Fibroblast of skin of right biceps (primary cell): ENCODE measurements at places on chromosomes 1 and 21.

DNA sequence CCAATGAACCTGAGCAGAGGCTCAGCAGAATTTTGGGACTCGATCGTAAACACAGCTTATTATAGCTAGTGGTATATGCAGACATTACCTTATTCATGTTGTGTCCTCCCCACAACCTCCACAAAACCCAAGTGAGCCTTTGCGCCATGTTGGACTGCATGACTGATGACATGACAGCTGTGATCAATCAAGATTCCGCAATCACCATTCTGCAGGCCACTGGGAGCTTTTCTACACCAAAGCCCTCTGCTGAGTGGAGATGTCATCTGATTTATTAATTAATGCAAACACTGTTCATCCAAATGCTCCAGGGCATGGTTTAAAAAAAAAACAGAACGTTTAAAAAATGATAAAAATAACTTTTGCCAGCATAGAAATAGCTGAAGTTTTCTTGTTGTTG lies 7.9 kb upstream of the SRP9 start:
- DNase-seq, result peak; percentile 44

DNA sequence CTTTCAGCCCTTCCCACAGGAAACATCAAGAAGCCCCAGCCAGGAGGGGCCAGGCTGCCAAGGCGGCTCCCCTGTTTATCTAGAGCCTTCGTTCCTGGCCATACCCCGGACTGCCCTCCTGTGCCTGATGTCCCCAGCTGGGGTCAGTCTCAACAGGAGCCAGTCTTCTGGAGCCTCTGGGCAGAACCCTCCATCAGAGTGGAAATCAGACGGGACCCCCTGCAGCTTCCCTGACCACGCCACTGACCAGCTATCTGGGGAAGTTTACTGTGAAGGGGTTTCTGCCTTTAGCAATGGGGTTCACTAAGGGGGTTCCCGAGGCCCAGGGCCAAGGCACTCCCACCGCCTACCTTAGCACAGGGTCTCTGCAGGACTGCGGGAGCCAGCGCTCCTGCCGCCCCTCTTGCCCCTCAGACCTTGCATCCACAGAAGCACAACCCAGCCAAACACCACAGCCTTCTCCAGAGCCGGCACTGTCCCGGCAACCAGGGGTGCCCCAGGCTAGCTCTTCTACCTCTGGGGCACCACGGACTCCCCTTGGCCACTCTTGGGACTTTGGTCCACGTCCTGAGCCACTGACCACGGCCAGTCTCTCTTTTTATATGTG lies 3.5 kb upstream of the MTFR1L start:
- DNase-seq, result no peak

DNA sequence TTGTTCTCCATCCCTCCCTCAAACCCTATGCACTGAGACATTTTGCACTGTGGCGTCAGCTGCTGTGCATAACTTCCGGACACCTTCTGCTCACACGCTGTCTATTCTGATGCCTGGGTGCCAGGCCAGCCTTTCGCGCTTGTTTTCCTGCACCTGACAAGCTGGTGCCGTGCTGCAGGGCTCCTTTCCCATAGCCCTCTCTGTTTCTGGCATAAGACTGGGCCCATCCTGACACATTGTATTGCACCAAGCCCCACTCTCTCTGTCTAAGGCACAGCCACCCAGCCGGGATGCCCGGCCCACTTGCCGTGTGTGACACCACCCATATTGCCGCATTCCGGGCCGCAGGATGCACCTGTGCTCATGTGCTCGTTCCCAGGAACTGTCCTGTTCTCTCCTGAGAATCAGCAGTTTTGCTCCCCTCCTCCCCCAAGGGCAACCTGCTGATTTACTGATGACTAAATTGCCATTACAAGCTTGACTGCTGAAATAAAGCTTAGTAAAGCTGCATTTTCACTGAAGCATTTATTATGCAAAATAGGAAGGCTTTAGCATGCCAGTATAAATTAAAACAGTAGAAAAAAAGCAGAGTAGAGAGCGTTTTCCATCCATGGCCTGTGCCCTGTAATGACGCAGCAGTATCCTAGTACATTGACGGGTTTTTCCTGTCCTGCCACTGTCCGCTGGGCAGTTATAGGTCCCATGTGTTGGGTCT lies 88.0 kb downstream of the CD247 start:
- DNase-seq, result no peak

- no peak for DNase-seq
Measured at GRCh38 chr1:9529190-9529589, 10.1 kb upstream of the SLC25A33 start.

GRCh38 chr1:2186901-2187300 lies 7.7 kb downstream of the FAAP20 start:
- no peak for DNase-seq

- DNase-seq, result no peak
Measured at GRCh38 chr1:94550396-94550795, 8.8 kb upstream of the F3 start.

DNA sequence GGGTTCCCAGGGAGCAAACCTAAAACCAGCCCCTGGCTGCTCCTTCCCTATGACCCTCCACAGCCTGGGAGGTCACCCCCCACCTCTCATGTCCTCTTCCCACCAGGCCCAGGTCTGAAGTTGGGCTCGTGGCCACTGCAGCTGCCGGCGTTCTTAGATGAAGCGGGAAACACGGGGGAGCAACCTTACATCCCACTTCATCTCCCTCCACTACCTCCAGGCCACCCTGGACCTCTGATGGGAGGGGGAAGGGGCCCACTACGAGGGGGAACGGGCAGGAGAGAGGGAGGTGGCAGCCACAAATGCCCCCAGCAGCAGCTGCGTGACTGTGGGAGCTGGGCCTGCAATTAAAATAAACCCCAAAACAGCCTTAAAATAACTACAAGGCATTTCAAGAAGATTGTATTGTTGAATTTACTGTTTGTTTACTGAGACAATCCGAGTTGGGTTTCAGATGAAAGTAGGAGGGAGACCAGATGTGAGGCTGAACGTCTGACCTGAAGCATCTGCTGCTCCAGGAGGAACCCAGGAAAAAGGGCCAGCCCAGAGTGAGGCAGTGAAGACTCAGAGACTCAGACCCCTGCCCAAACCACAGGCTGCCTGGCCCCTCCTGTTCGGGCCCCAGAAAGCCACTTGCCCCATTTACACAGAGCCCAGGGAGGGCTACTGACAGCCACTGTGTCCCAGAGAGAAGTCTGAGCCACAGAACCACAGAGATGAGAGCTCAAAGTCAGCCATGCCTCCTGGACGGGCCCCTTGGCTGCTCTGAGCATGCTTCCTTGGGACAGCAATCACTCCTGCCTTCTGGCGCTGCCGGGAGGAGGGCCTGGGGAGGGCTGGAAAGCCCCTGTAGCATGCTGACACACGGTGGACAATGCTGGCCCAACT lies 59.8 kb downstream of the GLIS1 start:
- DNase-seq, result no peak

DNA sequence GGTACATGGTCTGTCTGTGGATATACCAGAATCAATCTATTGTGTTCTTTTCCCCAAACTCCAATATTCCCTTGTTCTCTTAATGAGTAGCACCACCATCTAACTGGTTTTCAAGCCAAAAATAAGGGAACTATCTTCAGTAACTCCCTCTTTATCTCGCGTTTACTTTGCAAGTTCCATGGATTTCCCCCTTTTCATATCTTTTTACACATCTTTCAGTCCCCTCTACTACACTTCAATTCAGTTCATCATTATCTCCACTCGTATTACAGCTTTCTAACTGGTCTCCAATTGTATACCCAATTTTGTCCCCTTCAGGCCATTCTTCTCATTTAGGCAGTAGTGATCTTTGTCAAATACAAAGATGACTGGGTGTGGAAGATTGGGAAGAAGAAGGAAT lies 4.1 kb upstream of the TMCO1 start:
- no peak for DNase-seq

- no peak for DNase-seq
Measured at GRCh38 chr1:201145816-201146215, 8.5 kb downstream of the TMEM9 start.

DNA sequence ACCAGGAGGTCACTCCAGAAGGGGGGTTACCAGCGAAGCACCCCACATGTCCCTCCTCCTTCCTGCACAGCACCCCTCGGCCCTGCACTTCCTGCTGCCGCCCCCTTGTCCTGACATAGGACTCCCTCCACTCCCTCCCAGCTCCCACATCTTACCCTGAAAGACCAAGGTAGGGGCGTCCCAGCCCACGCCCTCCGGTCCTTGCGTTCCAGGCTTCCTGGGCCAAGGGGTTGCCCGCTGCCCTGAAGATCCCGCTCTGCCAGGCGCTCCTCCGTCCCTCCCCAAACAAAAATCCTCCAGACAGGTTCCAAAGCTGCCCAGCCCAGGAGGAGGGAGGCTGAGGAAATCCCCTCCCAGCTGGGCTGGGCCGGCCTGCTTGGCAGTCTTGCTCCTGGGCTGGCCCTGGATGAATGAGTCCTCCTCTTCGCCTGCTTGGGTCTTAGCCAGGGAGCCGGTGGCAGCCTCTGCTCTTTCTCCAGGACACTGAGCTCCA lies at the start of gene RHBDL2:
RHBDL2 (minus strand) TSS at position 304 of the 493 bp plus-strand sequence. CDS start 22,618 bp downstream, outside the sequence.
- no peak for DNase-seq

GRCh38 chr1:161307230-161307768 lies 2.5 kb downstream of the MPZ start:
- peak; percentile 54 for DNase-seq
